ENCODE measurements at places on chromosomes 1 and 21.
A peak's percentile ranks its signal among the peaks of the same experiment; 100 is the strongest.

- DNase-seq = no peak
These were observed 3.6 kb upstream of the INAVA start for GRCh38 chr1:200890818-200891773.

DNA sequence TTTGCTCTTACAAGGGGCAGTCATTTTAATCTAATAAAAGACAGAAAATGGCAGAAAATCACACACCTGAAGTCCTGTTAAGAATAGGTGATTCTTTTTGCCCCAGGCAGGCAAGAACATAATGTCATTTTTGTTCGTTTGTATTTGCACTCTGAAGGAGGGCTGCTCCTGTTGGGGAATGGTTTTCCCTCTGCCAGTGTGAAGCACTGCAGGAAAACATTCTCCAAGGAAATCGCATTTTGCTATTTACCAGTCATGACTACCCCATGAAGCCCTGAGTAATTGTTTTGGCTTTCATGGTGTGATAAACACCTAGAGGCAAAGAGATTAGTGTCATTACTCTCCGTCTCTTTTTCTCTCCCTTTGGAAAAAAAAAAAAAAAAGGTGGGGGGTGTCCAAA is 345.5 kb downstream of the NTNG1 start:
- DNase-seq = no peak

DNA sequence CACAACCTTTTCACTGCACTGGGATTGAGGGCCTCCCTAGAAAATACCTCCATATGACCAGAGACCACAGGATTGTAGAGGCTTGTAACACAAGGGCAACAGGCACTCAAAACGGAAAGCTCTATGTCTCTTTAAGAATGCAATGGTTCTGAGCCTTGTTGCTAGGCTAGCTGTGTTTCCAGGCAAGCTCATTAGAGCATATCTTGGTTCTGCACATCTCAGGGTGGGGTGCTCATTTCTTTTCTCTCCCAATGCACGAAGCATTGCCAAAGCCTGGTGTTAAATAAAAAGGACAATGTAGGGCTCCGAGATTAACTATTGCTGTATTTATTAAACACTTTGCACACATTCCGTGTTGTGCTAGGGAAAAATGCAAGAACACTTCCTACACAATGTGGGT is 315.9 kb downstream of the PRDM2 start:
- no peak for DNase-seq

GRCh38 chr1:16073490-16074119 is at the start of gene FAM131C:
Gene FAM131C (minus strand): TSS chr1:16073651. CDS start chr1:16073442, 209 bp downstream.
- no peak for DNase-seq

DNA sequence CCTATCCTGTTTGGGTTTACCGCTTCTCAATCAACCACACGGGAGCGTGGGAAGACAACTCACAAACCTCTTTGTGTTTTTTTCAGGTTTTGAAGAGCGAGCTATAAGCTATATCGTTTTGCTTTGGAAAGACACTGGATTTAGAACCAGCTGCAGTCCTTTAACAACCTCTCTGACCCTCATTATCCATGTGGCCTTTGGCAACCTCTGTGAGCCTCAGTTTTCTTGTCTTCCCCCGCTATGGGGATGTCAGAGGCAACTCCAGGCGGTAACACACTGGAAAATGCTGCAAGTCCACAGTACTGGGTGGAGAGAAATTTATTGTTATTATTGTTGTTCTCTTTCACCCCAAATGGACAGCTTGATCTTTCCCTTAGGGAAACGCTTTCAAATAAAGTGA is 100.0 kb downstream of the ETS2 start:
- no peak for DNase-seq

GRCh38 chr1:200240656-200241055 is 169.2 kb downstream of the ZNF281 start:
- DNase-seq = no peak

DNA sequence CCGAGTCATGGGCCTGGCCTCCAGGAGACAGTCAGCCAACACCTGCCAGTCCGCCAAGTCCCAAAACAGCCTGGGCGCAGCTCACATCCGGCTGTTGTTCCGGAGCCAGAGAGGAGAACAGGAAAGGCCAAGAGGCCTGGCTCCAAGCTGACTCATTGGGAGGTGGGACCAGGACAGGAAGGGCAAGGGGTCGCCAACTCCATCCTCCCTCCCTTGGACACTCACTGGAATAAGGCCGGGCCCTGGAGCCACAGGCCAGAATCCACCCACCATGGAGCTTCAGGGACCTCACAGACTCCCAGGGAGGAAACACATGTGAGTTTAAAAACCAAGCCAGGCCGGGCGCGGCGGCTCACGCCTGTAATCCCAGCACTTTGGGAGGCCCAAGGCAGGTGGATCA is 25.1 kb upstream of the CLIC4 start:
- peak; percentile 71 for DNase-seq

GRCh38 chr1:104125970-104126369 is 376.3 kb downstream of the AMY1C start:
- DNase-seq = no peak

DNA sequence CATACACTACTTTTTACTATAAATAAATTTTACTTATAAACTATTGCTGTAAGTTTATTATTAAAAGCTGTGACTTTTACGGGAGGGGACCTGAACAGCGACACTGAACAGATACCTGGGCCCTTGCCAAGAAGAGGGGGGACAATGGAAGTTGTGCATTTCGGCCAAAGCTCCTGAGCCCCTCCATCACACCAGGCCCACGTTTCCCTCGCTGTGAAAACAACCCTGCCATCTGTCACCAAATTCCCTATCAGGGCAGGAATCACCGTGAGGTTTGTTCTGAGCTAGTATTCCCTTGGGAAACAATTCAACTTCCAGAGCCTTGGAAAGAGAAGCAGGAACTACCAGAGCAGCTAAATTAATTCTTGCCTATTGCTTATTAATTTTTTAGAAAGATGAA is 37.0 kb downstream of the VTCN1 start:
- DNase-seq = no peak

All from thoracic aorta (tissue), 2 donors.